ENCODE measurements at places on chromosomes 7 and 10. TPM values are rescaled to one million over a fixed set of nuclear protein-coding genes. Genes with fewer than 3 reads are reported as not detected.

FAM237B gene
- not detected for total RNA-seq

SYCE1 gene
- total RNA-seq, result 0.74 TPM

IGF2BP3 gene
- total RNA-seq, result 2.0 TPM

WIPF3 gene
- total RNA-seq, result 0.95 TPM

CYP3A5 gene
- total RNA-seq, result 15.5 TPM

- no peak for DNase-seq
Measured at GRCh38 chr10:48417374-48417773, 110.9 kb downstream of the MAPK8 start.

- no peak for DNase-seq
Measured at GRCh38 chr10:77228559-77228958, 409.0 kb downstream of the KCNMA1 start.

DNA sequence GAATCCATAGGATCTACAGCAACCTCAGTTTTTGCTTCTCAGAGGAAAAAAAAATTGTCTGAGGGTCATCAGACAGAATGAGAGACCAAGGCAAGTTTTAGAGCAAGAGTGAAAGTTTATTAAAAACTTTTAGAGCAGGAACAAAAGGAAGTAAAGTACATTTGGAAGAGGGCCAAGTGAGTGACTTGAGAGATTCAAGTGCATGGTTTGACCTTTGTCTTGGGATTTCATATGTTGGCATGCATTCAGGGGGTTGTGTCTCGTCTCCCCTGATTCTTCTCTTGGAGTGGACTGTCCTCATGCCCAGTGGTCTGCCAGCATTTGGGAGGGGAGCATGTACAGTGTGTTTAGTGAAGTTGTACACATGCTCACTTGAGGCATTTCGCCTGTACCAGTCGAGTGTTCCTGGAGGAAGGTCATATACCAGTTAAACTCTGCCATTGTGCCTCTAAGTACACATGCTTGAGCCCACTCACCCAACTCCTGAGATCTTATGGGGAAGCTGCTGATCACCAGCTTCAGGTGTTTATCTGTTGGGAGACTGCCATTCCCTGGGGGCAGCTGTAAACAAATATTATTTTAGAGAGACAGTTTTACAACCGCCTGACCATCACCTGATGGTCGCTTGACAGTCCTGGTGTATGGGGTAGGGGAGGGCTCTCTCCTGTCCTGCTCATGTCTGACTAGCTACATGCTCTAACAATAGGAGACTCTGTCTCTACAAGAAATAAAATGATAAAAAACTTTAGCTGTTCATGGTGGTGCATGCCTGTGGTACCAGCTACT lies 109.4 kb downstream of the EEPD1 start:
- DNase-seq, result no peak

DNA sequence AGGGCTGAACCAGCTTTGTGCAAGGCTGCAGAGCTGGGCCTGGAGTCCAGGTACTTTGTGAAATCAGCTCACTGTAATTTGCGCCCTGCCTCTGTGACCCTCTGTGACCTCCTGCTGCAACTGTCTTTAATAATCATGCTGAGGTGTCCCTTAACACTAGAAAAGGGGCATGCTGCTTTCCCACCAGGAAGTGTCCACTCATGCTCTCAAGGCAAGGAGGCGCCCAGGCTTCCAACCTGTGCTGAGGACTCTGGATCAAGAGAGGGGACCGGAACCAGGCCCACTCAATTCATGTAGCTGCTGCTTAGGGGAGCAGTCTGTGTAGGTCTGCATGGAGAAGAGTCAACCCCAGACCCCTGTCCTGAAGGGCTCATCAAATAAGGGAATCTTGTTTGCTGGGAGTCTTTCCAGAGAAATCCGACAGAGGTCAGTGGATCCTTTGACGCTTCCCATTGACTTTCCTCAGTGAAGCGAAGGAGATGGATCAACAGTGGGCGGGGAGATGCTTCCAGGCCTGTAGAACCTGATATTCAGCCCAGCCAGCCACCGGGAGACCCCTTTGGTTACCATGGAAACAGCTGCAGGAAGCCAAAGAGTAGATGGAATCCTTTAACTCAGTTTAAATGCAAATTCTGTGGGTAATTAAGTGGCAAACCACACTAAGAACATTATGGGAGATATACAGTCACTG lies 945.9 kb downstream of the GRID1 start:
- DNase-seq, result no peak

GRCh38 chr10:59628456-59628855 lies 81.2 kb downstream of the SLC16A9 start:
- DNase-seq, result no peak

- no peak for DNase-seq
Measured at GRCh38 chr7:15972862-15973275, 286.4 kb upstream of the MEOX2 start.

DNA sequence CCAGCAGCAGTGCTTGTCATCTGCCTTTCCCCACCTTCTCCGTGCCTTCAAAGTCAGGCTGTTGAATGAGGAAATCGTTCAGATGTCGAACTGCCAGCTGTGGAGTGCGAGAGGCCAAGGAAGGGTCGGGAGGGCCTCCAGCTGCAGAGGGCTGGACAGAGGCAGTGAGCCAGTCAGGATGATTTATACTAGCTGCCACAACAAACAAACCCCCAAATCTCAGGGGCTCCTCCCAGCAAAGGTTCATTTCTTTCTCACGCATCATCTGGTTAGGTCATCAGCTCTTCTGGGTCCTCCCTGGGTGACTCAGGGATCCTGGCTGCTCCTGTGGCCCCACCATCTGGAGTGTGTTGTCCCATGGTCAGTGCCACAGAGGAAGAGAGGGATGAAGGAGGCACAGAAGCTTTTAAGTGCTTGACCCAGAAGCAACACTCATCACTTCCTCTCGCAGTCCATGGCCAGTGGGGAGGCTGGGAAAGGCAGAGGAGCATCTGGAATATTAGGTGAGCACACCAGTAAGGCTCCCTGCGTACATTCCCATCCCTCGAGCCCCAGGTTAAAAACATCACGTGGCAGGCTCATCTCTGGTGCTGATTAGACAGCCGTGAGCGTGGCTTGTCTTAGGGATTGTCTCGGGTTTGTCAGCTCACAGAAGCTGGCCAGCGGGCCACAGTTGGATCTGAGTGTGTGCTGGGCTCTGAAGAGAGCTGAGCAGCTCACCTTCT lies 140.7 kb downstream of the RGS10 start:
- DNase-seq, result peak; percentile 43

DNA sequence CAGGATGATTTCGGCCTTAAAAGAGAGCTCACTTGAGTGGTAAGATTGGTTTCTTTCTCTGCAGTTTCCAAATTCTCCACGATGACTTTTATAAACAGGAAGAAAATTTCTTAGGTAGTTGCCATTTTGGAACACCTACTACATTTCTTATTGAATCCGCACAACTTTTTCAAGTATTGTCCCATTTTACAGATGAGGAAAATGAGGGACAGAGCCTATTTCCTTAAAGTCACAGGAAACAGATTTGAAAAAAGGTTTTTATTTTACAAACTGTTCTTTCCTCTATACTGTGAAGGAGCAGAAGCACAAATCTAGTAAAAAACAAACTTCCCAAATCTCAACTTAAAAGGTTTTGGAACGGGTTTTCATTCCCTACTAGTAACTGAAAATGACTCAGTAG lies 2.7 kb downstream of the YWHAG start:
- no peak for DNase-seq

GRCh38 chr10:131934769-131935168 lies 34.0 kb downstream of the PPP2R2D start:
- no peak for DNase-seq

DNA sequence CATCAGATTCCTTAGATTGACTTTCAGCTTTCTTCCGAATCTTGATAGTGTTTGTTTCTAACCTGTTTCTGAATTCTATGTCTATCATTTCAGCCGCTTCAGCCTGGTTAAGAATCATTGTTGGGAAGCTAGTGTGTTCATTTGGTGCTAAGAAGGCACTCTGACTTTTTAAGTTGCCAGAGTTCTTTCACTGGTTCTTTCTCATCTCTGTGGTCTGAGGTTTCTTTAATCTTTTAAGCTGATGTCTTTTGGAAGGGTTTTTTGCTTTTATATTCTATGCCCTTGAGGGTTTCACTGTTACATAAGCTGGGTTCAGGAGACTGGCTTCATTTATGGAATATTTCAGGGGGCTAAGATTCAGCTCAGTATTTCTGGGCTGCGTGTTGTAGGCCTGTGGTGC lies 104.5 kb upstream of the PRSS58 start:
- no peak for DNase-seq
